Activated CD8-positive, alpha-beta memory T cell treated with anti-CD3 and anti-CD28 coated beads, Interleukin-2, amount 50 U/mL, for 48 hours (primary cell): ENCODE measurements at places on chromosomes 1 and 21.

- DNase-seq: no peak
Measured at GRCh38 chr1:244406337-244406736, 45.4 kb downstream of the ADSS2 start.

GRCh38 chr1:198253668-198254067 is 96.9 kb downstream of the NEK7 start:
- no peak for DNase-seq

DNA sequence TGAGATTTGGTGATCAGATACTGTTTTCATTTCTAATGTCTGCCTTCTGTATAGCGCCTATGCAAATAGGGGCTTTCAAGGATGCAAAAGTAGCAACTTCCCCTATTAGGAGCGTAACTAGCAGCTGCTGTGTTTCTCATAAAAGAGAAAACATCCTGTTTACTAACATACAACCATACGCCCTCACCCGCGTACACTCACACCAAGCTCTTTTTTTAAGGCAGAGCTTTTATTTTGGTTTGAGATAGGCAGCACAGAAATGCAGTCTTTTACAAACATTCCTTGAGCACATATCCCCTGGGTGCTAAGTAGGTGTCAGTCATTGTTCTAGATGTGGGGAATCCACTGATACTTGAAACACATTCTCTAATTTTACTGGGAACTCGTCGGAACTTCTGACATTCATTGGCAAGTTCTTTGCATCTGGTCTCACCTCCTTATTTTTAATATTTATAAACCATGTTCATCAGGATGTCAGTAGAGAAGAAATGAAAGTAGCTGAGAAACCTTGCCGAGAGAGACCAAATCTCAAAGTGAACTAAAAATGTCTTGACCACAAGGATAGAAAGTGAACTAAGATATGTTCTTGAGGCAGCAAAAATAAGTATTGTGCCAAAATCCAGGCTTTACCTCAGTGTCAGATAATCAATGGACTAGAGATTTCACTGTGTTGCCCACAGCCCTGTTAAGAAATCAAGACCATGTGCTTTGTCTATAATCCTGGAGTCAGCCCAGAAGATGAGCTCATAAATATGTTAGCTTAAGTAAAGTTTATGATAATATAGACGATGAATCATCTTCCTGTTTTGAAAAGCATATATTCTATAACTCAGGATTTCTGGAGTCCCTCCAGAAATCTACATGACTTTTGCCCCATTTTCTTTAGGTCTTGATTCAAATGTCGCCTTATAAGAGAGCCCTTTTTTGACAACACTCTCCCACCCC is 350.9 kb downstream of the ST6GALNAC3 start:
- DNase-seq: no peak

GRCh38 chr21:34299168-34299539 is 64.7 kb upstream of the KCNE2 start:
- DNase-seq: no peak
